ENCODE measurements at places on chromosomes 2 and 18.

DNA sequence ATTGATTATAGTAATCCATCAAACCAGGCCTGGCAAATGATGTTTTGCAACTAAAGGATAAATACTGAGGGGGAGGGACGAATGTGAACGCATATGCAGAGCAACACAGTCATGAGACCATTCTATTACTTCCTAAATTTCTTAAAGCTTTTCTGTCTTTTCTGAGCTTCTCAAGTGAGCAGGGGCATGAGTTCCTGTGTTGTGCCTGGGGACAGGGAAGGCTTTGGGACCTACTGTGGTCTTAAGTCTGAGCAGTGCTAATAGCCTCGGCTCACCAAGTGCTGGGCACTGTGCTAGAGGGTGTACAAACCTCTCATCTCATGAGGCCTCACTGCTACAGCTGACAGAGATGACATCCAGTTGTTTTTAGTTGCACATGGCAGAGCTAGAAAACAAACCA lies 182.4 kb downstream of the NEDD4L start:
- no peak for DNase-seq

- DNase-seq, result no peak
Observed at GRCh38 chr18:77144046-77144445, 11.5 kb upstream of the MBP start.

DNA sequence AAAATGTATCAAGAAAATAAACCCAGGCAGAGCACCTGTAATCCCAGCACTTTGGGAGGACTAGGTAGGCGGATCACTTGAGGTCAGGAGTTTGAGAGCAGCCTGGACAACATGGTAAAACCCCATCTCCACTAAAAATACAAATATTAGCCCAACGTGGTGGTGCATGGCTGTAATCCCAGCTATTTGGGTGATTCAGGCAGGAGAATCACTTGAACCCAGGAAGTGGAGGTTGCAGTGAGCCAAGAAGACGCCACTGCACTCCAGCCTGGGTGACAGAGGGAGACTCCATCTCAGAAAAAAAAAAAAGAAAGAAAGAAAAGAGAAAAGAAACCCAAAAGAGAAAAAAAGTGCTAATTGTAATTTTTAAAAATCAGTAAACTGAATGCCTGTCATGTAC lies 41.4 kb downstream of the DDX18 start:
- DNase-seq, result no peak

GRCh38 chr2:224211181-224211480 lies 172.0 kb upstream of the SERPINE2 start:
- DNase-seq, result no peak

DNA sequence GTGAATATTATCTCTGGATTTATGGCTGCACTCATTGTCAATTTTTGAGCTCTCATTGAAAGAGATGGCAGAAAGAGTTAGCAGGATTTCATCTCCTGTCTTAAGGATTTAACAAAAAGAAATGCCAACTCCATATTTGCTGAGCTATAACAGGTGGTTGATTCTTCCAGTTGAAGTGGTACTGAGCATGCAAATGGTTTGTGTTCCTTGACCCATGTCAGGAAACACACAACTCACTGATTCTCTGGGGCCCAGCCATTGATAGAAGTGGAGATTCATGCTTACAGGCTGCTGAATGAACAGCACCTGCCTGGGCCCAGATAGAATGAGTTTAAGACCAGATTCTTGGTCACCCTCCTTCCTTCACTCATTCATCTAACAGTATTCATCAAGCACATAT lies 128.8 kb downstream of the CERS6 start:
- no peak for DNase-seq

DNA sequence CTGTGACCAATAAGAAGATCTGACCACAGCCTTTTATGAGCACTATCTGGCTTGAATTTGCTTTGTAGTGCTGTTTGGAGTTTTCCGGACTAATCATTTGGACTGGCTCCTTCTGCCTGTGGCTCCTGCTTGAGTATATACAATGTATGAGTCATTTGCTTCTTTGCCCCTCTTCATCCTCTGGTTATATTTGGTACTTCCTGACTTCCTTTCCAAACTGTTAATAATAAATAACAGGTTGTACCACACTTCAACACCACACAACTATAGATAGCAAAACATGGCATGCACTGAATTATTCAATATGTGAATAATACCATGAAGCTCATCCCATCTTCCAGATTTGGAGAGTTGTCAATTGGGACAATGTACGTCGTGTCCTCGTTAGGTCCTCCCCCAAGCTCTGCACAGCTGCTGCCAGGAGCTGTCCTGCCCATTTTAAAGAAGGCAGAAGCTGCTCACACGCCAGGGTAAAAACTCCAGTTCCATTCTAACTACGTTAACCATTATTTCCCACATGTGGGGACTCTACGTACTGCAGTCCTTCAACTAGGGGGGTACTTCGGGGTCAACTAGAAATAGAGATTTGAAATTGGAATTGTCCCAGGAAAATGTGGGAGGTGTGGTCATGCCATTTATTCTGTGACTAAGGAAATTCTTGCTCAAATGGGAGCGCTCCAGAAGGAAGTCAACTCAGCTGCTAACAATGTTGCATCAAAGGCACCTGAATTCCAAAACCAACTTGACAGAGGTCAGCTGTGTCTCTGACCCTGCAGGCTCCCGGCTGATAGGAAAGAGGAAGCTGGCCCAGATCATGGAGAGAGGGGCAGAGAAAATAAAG lies 38.1 kb downstream of the ST8SIA5 start:
- no peak for DNase-seq

DNA sequence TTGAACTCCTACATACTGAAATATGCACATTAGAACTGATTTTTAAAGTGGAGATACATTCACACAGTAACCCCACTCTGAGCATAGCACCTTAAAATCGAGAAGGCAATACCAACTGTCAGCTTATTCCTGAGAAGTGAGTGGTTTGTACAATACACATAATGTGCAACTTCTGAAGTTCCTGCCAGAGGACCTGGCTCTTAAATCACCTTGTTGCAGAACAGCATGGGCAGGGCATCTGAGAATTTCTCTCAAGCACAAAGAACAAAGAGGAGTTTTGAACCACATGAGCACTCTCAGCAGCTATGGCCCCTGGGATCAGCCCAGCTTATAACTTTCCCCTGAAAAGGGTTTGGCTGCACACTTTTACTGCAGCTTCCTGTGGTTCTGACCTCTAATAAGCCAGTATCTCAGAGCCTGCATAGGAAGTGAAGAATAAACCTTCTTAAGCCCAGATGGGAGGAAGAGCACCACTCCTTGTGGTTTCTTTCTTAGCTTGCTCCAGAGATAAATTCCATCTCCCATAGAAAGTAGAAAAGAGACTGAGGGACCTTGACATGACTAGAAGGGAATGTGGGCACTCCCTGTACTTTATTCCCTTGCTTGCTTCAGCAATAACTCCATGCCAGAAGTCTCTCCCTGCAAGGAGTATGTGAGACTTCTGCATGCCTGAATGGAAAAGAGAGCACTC lies 862.3 kb downstream of the SUCLG1 start:
- no peak for DNase-seq

DNA sequence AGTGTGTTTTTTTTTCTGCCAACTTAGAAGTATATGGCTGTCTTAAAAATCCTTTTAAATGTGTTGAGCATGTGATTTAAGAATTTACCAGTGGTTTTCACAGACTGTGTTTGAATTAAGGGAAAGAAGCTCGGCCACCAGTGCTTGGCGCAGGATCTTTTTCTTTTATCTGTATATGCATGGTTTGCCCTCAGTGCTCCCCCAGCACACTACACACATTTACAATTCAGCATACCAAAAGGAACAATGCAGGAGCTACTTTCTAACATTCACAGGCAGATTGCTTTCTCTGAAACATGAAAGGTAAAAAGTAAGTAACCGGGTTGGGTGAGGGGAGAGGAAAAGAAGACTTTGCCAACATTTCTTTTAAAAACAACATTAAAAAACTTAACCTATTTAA lies 3.9 kb downstream of the SALL3 start:
- DNase-seq, result peak; percentile 41

GRCh38 chr2:129499747-129500146 lies 479.7 kb upstream of the RAB6C start:
- DNase-seq, result no peak

- no peak for DNase-seq
Observed at GRCh38 chr2:230984393-230985220, 11.3 kb upstream of the SPATA3 start.

DNA sequence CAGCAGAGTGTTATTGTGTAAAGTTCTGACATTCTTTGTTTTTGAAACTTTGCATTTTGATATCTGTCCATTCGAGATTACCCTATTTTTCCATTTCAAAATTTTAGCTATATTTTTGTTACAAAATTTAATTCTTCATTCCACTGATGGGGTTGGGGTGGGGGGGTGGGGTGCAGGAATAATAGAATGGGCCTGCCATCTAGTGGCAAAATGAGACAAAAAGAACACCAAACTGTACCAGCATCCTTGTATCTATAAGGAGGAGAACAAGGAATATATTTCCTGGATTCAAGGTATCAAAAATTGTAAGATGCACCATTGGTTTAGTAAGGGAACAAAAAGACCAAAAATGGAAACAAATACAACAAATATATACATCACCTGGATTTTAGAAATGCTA lies 27.9 kb upstream of the TTR start:
- DNase-seq, result no peak

- DNase-seq, result no peak
Observed at GRCh38 chr18:59612381-59612780, 84.8 kb downstream of the CCBE1 start.

GRCh38 chr2:750628-751027 lies 73.4 kb upstream of the TMEM18 start:
- no peak for DNase-seq

GRCh38 chr2:38113981-38114708 lies 38.2 kb upstream of the CYP1B1 start:
- DNase-seq, result no peak

DNA sequence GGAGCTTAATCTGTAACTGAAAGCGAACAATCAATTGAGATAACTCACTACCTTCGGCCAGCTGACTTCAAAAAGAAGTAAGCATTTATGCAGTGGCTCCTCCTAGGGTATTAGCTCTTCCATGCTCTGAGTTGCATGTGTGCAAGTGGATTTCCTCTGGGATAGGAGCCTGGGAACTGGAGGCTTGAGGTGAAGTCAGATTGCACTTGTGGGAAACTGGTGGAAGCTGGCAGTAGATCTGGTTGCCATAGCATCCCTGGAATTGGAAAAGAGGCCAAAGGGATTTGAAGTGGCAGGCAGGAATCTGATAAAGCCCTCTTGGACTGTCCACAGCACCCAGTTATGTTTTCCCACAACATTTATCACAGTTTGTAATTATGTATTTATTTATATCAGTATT lies 50.6 kb upstream of the FMNL2 start:
- DNase-seq, result no peak

DNA sequence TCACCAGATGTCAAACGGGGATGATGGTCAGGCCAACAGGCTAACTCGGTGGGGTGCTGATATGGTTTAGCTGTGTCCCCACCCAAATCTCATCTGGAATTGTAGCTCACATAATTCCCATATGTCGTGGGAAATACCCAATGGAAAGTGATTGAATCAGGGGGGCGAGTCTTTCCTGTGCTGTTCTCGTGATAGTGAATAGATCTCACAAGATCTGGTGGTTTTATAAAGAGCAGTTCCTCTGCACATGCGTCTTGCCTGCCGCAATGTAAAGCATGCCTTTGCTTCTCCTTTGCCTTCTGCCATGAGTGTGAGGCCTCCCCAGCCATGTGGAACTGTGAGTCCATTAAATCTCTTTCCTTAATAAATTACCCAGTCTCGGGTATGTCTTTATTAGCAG lies 74.4 kb upstream of the YWHAQ start:
- DNase-seq, result no peak

DNA sequence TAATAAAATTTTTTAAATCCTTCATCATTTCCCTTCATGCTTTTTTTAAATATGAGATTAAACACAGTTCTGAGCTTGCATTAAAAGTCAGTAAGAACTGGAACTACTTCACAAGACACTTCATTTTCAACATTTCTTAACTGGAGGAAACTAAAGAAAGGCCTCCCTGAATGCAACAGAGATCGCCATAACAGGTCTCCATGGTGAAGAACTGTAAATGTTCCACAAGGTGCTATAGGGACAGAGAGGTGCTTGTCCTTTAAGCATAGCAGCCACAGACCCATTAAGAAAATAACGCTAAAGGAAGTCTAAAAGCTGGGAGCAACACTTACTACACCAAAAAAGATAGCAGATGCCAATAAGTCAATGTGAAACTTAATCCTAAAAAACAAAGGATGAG lies 8.5 kb downstream of the STAM2 start:
- no peak for DNase-seq

- DNase-seq, result no peak
Observed at GRCh38 chr2:19670303-19670702, 231.5 kb downstream of the TTC32 start.

DNA sequence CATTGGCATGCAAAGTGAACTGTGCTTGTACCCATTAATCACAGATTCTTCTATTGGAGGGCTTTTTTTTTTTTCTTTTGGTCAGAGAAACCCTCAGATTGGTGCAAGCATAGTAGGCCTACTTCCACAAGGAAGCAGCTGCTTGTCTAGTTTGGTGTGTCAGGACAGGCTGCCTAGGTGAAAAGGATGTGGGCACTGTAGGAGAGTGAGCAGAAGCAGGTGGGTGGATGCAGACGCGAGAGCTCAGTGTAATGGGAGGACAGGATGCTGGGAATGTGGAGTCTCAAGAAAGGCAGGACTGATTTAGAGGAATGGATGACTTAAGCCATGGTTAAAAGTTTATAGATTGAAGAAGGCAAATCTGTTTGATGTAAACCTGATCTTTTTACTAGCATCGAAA lies 3.1 kb downstream of the ELP2 start:
- no peak for DNase-seq

GRCh38 chr2:216911886-216912285 lies 52.0 kb upstream of the TNP1 start:
- no peak for DNase-seq

- no peak for DNase-seq
Observed at GRCh38 chr18:58515175-58515775, 113.6 kb downstream of the ALPK2 start.

DNA sequence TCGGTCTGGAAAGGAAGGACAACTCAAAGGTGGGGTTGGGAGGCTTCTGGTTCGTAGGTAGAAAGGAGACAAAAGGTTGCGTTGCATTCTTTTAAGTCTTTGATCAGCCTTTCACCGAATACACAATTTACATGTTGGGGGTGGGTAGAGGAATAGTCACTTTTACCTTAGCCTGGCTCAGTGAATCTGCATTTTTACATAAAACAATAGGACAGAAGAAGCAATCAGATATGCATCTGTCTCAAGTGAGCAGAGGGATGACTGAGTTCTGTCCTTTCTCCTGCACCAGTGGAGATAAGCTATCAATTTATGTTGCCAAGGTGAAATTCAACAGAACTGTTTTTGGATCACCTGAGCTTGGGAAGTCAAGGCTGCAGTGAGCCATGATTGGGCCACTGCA lies 173.7 kb downstream of the ZEB2 start:
- DNase-seq, result no peak

GRCh38 chr18:77098538-77099174 lies 33.9 kb downstream of the MBP start:
- no peak for DNase-seq

GRCh38 chr18:8468921-8469335 lies 140.3 kb upstream of the RAB12 start:
- DNase-seq, result no peak

DNA sequence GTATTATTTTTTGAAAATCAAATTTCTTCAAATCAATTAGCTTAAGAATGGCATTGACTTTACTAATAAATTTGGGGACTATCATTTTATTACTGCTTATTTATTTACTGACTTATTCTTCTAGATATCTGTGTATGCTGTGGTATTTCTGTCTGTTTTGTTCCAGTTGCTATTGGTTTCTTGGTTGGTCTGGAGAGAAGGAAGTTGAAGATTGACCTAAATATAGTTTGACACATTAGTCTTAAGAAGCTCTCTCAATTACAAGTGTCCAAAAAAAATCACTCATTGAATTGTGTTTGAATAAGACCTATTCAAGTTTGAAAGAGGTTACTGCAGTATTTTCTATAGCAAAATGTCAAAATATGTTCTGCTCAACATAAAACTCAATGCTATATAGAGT lies 153.3 kb upstream of the KYNU start:
- DNase-seq, result no peak

All from iPS-NIHi11 (cell line).